ENCODE measurements at places on chromosomes 11 and 22.

DNA sequence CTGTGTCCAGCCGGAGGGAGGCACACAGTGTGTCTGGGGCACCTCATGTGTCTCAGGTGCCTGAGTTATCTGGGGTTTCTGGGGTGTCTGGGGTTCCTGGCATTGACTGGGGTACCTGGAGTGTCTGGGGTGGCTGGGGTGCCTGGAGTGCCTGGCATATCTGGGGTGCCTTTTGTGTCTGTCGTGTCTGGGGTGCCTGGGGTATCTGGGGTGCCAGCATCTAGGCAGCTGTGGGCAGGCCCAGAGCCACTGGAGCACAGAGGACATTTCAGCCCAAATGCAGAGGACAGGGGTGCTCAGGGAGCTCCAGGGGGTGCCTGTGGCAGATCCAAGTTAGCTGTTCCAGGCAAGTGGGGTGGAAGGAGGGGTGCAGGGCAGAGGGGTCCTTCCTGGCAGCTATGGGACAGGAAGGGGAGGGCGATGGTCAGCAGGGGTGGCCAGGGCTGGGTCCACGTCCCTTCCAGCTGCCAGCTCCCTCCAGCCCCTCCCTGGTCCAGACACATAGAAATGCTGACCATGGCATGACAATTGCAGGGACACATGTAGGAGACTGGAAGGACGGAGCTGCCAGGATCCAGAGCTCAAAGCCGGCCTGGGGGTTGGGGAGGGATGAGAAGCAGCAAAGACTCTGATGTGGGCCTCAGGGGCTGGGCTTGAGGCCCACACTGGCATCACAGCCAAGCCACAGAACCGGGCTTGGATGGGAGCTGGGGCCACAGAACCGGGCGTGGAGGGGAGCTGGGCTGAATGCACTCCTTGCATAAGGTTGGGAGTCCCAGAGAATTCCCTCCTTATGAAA is 133.0 kb downstream of the BRD1 start:
- DNase-seq: no peak

DNA sequence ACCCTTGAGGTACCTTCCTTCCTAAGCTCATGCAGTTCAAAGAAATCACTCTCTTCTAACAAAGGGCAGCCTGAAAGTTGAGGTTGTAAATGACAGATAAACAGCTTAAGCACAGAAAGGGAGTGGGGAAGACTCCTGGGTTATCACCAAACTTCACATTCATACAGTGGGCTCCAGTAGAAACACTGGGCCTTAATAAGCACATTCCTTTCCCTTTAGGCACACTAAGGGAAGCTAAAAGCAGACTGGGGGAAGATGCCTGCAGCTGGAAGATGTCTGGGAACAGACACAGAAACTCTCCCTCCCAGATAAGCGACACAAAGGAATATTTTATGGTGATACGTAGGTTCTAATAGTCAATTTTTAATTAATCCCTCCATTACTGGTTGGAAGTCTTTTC is 350.3 kb upstream of the MPPED2 start:
- DNase-seq: no peak

GRCh38 chr22:39027717-39028116 is 6.8 kb downstream of the APOBEC3D start:
- DNase-seq: no peak

DNA sequence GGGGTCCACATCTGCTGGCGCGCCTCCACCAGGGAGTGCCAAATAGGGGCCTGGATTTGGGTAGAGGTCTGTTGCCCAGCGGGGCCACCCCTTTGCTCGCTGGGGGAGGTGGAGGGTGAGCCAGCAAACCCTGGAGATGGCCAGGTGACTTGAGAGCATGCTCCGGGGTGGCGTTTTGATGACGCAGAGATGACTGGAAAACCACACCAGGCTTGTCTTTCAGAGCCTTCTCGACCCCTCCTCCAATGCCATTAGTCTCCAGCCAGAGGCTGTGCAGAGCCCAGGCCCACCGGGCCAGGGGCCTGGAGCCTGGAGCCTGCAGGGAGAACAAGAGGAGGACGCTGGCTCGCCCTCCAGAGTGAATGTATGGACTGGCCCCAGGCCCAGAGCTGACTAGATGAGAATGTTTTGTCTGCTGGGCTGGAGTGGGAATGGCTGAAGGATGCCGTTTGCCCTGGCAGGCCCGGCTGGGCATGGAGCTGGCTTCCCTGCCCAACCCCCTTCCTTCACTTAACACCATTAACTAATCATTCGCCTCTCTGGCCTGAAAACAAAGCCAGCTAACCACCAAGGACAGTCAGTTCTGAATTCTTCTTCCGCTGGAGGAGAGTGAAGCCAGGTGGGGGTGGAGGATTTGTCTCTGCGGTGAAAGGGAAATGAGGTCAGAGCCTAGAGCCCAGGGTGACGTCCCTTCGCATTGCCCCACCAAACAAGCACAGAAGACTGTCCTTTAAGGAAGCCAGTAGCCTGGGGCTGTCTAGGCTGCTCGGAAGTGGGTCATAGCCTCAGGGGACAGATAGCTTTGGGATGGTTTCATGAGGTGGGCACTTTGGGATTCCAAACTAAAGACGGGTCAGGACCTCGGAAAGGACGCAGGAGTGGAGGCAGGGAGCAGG is 1.6 kb upstream of the MCAM start:
- no peak for DNase-seq

DNA sequence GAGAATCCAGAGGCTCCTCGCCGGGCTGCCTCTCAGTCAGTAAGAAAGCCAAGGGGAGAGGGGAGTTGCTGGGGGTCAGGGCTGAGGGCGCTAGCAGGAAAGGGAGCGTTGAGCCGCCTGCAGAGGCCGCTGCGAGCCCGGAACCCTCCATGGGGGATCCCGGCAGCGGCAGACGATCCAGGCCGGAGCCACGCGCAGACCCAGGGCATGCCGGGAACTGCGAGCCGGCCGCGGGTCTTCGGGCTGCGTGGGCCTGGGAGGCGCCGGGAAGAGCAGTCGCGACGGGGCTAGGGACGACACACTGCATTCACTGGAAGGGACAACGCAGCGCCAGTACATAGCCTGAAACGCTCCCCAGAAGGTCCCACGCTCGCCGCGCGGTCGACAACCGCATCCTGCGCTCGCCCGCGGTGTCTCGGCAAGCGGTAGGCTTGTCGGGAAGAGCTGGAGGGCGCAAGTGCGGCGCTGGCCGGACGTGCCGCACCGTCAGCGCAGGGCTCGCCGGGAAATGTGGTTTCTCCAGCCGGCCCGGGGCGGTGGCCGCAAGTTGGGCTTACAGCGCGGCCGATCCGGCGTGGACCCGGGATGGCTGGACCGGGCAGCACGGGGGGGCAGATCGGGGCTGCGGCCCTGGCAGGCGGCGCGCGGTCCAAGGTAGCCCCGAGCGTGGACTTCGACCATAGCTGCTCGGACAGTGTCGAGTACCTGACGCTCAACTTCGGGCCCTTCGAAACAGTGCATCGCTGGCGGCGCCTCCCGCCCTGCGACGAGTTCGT is at the start of gene LZTR1:
LZTR1 (plus strand) TSS at position 511 of the 776 bp plus-strand sequence; CDS start at position 586, 75 bp downstream.
- no peak for DNase-seq

GRCh38 chr11:86632499-86633269 is 39.7 kb downstream of the ME3 start:
- DNase-seq: no peak

- no peak for DNase-seq
These were observed 52.9 kb upstream of the RTL6 start for GRCh38 chr22:44550711-44551491.

DNA sequence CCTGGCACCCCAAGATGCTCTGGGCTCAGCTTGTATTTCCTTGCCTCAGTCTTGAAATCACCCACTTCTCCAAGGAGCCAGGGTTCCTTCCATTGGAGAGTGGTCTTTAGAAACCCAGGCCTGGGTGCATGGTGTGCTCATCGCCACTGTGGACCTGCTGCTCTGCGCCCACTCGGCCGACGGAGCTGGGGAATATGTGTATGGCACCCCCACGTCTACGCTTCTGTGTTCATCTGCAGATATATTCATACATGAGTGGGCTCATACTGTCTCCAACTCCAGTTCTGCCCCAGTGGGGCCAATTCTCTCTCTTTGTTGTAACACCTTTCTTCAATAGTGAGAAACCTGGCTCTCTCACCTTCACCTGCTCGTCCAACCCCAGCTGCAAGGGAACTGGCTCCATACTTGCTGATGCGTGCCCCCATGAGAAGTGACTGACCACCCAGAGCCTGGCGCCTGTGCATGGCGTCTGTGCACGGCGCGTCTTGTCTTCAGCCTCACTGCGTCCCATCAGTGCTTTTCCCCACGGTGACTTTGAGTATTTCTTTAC is 39.8 kb downstream of the KCNQ1 start:
- no peak for DNase-seq

- DNase-seq: no peak
These were observed 130.5 kb downstream of the LARGE1 start for GRCh38 chr22:33789690-33790253.

- DNase-seq: no peak
These were observed 185.6 kb upstream of the TENM4 start for GRCh38 chr11:79626135-79627075.

GRCh38 chr11:14898906-14899305 is 6.9 kb upstream of the CYP2R1 start:
- no peak for DNase-seq

GRCh38 chr11:103659206-103659618 is 377.2 kb upstream of the DDI1 start:
- no peak for DNase-seq

- no peak for DNase-seq
These were observed 70.4 kb downstream of the IGLL1 start for GRCh38 chr22:23509571-23510302.

DNA sequence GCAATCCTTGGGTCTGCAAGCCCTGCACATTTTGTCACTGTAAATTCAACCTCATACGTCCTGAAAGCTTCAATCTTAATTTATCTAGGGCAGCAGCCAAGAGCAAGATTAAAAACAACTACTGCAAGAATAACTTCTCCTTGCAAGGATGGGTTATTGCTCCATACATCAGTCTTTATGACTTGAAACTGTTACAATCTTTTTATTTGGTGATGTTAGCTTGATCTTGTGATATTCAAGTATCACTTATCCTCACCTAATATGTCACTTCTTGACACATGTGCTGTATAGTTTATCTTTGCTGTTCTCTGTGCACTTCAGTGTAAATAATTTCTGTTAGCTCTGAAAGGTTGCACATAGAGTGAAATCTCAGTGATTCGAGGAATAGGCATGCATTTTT is 14.7 kb upstream of the APLP2 start:
- DNase-seq: no peak

- no peak for DNase-seq
These were observed 10.0 kb downstream of the CDPF1 start for GRCh38 chr22:46240073-46240472.

DNA sequence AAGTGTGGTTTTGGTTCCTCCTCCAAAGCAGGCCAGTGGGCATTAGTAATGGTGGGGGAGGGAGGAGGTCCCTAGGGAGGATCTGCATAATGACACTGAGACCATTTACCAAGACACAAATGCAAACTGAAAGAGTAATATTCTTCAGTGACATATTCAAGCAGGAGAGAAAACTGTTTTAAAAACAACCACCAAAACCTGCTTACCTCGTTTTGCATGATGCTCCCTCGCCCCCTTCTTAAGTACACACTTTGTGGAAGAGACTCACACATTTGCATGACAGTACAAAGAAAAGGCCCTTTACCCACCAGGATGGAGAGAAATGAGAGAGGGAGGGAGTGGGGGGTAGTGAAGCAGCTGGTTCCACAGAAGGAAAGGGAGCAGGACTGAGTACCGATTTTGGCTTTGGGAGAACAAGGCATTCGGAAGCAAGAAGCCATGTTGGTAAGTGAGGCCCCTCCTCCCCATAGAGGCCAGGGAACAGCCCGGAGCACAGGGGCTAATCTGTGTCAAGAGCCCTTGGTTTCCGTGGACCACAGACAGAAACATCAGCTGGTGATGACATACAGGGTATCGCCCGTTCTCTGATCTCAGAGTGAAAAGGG is 13.0 kb upstream of the OPCML start:
- DNase-seq: no peak

DNA sequence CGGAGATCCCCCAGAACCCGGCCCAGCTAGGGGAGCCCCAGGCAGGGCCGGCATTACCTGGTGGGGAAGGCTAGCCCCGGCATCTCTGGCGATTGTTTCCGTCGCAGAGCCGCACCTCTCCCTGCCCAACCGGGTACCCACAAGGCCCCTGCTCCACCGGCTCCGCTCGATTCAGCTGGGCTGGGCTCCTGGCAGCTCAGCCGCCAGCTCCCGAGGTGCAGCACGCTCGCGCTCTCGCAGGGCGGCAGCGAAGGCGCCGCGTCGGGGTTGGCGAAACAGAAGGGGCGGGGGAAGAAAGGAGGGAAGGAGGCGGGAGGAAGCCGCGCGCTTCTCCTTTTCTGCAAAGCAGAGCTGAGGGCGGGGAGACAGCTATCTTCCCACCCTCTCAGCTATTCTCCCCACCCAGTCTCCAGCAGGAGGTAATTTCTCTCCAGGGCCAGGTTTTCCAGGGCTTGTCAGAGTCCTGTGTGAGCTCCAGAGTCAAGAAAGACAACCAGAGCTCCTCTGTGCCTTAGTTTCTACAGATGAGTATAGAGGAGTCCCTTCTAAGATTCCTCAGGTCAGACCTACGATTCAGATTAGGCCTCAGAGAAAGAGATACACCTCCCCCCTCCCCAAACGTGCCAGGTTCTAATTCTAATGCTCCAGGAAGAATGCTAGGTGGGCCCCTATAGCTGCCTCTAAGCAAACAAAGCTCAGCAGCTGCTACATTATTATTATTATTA is 62.0 kb downstream of the PAK1 start:
- DNase-seq: peak; percentile 66

Measured in iPS DF 6.9 (cell line).